ENCODE measurements at places on chromosomes 13 and 19.

DNA sequence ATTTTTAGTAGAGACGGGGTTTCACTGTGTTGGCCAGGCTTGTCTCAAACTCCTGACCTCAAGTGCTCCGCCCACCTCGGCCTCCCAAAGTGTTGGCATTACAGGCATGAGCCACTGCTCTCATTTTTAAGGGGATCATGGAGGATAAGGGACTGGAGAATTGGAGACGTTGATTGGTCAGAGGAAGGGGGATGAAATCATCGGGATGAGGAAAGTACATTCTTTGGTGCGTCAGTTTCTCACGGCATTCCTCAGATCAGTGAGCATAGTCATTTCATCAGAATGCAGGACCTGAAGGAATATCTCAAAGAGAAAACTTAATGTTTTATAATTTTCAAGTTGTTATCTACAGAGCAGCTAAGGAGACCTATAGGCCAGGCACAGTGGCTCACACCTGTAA, 14.0 kb downstream of the ZNF114 start:
- no peak for DNase-seq

- no peak for DNase-seq
These were observed 761 bp upstream of the YJEFN3 start for GRCh38 chr19:19527674-19528625.

GRCh38 chr13:54216221-54216620, 1187.6 kb downstream of the OLFM4 start:
- no peak for DNase-seq

DNA sequence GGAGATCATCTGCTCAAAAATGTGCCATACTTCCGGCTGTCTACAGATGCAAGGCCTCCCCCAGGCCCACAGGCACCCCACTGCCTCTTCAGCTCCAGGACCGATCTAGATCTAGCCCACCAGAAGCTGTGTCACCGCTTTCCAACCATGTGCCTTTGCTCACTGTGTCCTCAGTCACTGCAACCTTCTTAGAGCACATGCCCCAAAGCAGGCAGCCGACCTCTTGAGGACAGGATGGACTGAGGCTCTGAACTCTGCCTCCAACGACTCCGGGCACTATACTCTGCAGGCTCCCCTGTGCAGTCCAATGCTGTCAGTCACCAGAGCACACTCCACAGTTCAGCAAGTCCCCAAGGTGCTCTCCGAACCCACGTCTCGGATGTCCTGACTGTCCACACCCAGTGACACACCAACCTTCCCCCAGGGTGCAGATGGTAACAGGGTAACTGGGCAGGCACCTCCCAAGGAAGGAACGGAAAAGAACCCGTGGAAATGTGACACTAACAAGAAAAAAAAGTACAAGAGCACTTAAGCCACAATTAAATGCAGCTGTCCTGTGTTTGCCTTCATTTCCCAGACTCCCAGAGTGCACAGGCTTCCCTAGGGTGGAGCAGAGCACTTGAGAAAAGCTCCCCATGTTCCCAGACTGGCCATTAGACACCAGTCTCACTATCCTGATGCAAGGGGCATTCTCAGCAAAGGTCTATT, 4.8 kb downstream of the STK24 start:
- no peak for DNase-seq

DNA sequence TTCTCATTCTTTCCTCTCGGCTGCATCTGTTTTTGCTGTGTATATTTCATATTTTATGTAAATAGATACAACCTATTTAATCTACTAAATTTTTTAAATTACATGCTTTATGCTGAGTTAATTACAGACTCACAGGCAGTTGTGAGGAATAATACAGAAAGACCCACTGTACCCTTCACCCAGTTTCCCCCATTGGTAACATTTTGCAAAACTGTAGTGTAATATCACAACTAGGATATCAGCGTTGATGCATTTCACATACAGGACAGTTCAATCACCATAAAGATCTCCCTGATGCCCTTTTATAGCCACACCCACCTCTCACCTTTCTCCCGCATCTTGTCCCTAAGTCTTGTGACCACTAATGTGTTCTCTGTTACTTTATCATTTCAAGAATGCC, 43.5 kb downstream of the GSX1 start:
- no peak for DNase-seq
